WERI-Rb-1 (cell line): ENCODE measurements at places on chromosomes 2 and 18.
A peak's percentile ranks its signal among the peaks of the same experiment; 100 is the strongest.

- DNase-seq = no peak
Measured at GRCh38 chr18:9735879-9736278, 27.8 kb downstream of the RAB31 start.

GRCh38 chr18:78980279-78980771 is 707 bp downstream of the SALL3 start:
- DNase-seq = peak; percentile 52

GRCh38 chr2:36541891-36542595 is 55.9 kb downstream of the FEZ2 start:
- no peak for DNase-seq

DNA sequence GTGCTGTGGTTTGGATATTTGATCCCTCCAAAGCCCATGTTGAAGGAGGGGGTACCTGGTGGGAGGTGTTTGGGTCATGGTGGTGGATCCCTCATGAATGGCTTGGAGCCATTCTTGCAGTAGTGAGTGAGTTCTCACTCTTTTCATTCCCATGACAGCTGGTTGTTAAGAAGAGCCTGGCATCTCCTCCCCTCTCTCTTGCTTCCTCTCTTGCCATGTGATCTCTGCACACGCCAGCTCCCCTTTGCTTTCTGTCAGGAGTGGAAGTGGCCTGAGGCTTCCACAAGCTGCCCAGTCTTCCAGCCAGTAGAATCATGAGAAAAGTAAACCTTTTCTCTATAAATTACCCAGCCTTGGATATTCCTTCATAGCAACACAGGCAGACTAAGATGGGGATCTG is 8.6 kb downstream of the ADD2 start:
- no peak for DNase-seq

GRCh38 chr18:32368170-32368569 is 102.5 kb downstream of the GAREM1 start:
- no peak for DNase-seq

DNA sequence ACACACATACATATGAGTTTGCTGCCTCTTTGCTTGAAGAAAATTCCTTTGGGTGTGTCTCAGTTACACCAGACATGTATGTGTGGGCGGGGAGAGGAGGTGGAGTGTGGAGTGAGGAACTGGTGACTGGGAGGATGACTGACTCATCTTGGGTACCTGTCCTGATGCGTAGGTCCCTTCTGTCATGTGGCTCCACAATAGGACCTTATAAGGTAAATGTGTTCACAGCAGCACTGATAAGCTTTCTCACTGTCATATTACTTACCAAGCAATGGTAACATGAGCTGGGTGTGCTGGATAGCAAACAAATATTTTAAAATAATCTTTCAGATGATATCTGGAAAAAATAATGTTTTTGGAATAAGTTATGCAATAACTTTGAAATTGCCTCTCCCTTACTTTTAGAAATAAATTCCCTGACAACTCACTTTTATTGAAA is 45.1 kb downstream of the SLC9A2 start:
- no peak for DNase-seq

DNA sequence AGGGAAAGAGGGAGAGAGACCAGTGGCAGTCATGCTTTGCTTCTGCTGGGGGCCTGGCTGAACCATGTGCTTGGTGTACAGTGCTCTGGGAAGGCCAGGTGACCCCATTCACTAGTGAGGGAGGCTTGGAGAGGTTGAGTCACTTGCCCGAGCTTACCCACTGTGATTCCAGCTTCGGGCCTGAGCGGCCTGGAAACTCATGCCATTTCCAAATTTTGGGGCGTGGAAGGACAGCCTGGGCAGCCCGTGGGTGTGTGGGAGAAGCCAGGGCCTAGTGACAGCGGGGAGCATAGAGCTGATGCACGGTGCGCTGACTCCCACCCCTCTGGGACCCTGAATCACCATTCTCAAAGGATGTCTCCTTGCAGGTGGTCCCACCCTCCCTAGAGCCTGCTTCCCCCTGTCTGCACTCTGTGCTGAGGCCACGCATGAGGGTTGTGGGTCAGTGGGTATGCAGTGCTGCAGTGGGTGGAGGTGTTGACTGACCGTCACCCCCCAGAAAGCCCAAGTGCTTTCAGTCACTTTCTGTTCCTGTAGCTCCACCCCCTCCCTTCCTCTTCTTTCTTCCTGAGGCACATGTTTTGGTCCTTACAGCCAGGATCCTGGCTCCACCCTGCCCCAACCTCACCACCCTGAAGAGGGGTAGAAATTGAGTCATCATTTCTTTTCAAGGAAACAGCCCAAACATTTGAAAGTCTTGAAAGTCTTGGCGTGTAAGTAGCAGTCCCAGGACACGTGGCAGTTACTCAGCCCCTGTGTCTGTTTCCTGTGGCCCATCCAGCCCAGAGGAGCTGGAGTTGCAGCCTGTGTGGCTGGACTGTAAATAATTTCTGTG is 69.3 kb upstream of the MCFD2 start:
- DNase-seq = no peak

GRCh38 chr18:41647914-41648313 is 307.1 kb upstream of the PIK3C3 start:
- DNase-seq = no peak

DNA sequence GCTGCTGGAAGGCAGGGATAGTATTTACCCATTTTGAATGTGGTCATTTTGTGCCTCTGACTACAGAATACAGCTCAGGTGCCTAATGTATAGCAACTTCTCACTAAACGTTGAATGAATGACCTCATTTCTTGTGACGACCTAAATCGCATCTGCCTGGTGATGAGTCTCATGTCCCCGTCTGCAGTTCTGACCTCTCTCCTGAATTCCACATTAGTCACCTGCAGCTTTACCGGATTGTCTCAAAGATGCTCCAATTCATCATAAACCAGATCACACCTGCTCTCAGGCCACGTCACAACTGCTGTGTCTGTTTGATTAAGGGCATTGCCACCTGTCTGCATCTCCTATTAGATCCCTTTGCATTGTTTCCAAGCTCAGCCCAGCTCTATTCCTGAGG is 133.6 kb upstream of the MYT1L start:
- DNase-seq = no peak

DNA sequence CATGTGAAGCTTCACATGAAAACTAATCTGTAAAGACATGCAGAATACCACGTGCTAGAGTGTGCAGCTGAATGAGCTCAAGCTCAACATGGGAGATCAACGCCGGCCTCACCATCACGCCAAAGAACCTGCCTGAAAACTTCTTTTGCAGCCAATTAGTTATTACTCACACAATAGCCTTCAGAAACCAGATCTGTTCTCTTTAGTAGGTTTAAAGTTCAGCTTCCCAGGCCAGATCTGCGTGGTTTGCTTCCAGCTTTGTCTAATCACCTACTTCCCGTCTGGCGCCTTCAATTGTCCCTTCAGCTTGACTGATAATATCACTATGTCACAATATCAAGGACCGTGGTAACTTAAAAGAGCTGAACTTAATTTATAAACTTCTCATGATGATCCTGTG is 68.0 kb upstream of the ZNF236 start:
- no peak for DNase-seq

DNA sequence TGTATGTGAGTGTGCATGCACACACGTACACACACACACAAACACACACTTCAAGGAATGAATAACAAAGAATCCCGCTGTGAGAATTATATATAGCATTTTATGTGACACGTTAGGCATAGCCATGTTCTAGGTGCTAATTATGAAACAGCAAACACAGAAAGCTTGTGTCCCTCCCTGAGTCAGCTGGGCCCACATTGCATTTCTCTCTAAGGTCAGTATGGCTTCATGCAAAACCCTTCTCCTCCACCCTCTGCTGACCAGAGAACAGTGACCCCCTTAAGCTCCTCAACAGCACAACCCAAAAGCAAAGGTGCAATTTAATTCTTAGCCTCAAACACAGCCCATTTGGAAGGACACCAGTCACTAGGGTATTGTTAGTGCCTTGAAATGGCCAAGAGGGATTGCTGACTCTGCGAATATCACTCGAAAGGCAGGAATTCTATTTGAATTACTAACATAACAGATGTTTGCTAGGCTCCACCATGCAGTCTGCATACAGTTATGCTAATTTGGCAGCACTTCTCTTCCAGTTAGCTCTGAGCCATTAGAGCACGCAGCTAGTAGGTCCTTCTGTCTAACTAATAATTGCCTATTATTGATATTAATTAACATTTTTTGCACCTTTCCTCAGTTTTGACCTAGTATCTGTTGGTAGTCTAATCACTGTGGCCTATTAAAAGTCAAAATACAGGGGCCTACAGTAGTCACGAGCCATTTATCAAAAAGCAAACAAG is 149.0 kb downstream of the LNPK start:
- DNase-seq = no peak

DNA sequence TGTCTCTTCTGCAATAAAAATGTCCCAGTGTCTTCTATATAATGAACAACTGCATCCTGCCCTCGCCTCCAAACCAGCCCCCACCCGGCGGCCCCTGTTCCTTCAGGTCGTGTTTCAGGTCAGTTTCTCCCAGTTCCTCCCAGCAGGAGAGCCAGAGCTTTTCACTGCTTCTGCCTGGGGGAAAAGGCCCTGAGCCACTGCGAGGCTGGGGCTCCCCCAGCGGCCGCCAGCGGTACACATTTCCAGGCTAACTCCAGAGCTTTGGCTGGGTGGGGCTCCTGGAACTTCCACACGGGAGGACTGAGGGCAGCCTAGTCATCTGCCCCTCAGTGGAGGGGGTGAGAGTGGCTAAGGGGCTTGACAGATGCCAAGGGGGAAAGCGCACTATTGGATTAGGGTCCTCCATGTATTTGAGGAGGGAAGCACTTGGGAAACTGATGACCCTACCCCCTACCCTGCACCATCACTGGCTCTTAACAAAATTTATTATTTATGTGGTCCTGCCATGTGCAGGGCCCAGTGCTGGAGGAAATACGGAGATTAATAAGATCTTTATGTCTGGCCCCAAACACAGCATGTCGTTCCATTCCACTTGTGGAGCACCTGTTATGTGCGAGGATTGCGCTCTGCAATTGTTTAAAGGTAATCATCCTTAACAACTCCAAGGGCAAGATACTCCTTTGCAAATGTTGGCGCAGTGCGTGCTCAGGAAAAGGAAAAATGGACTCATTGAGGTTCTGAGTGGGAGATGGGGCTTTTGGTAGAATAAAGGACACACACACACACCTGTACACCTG is 17.3 kb upstream of the CYS1 start:
- DNase-seq = peak; percentile 86

DNA sequence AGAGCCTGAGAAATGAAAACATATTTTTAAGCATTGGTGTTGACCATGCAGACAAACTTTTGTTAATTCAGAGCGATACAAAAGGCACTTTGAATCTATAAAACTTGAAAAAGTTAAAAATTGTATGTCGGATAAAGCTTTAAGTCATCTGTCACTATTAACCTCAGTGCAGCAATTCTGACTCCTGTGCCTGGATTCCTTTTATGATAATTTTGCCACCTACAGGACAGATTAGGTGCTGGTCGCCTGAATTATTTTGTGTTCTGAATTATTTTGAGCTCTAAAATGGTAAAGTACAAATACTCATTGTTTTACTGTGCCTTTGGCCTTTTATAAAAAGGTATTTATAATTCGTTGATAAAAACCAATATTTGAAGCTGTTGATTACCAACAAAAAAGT is 19.4 kb upstream of the RNF138 start:
- no peak for DNase-seq

GRCh38 chr2:218898109-218898878 is 17.6 kb downstream of the WNT10A start:
- DNase-seq = peak; percentile 55

- DNase-seq = no peak
Measured at GRCh38 chr2:219451661-219452360, 17.2 kb downstream of the SPEG start.

DNA sequence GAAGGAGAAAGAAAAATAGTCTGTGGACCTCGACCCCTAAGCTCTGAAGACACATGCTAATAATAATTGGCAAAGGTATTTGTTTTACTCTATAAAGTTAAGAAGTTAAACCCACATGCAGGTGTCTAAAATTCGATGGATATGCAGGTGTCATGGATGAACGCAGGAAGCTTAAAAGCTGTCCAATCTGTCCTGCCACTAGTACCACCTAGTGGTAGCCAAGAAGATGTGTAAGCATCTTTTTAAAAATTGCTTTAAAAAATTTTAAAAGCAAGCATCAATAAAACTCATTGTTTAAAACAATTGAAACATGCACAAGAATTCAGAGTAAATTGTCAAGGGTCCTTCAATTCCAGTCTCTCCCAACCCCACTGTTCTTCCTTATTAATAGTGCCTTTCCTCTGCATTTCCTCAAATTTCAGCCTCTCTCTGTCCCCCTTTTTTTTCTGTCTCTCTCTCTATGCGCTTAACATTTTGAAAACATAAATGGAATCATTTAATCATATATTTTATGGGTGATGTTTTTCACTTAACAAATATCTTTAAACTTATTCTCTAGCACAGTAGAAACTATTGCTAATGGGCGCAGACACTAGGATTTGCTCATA is 30.6 kb upstream of the PPP3R1 start:
- peak; percentile 43 for DNase-seq

DNA sequence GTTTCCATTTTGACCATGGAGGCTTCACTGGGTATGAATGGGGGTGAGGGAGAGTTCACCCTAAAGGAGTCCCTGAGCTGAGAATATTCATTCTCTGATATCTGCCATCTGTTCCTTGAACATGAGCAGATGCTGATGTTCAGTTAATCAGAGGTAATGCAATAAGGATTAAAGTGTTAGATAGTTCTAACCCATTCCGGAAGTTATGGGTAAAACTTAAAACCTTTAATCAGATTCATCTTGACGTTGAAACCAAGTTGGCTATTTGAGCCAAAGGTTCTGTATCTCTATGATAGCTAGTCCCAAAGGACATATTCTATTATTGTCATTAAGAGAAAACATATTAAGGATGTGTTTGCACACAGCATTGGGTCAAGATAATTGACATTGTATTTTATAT is 268.9 kb downstream of the PLCL1 start:
- peak; percentile 32 for DNase-seq

DNA sequence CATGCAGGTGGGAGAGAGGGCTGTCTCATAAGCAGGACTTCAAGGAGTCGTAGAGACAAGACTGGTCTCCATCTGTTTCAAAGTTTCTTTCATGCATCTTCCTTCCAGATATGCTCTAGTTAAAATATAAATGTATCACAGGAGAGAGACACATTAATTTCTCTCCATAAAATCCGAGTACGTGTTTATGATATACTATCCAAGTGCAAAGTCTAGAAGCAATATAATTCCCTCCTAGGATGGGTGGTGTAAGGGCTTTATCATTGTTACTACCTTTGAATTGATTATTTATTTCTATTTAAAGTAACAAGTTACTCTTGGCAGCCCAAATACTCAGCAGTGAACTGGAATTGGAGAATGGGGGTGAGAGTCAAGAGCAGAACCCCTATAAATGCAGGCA is 172.3 kb downstream of the LRRTM1 start:
- DNase-seq = no peak
